G401 (cell line): ENCODE measurements at places on chromosomes 1 and 21. TPM values are rescaled to one million over a fixed set of nuclear protein-coding genes. Genes with fewer than 3 reads are reported as not detected.
A peak's percentile ranks its signal among the peaks of the same experiment; 100 is the strongest.

GRCh38 chr1:173414136-173414535, 63.0 kb upstream of the PRDX6 start:
- no peak for DNase-seq

GRCh38 chr1:17594690-17595601, 55.4 kb downstream of the ARHGEF10L start:
- no peak for DNase-seq

GRCh38 chr1:218371927-218372672, 27.0 kb downstream of the TGFB2 start:
- no peak for DNase-seq

The INSRR gene
- not detected in 2 replicates for total RNA-seq

The EPS8L3 gene
- not detected in 2 replicates for total RNA-seq

GRCh38 chr1:3904843-3905185, 4.7 kb upstream of the C1orf174 start:
- no peak for DNase-seq

DNA sequence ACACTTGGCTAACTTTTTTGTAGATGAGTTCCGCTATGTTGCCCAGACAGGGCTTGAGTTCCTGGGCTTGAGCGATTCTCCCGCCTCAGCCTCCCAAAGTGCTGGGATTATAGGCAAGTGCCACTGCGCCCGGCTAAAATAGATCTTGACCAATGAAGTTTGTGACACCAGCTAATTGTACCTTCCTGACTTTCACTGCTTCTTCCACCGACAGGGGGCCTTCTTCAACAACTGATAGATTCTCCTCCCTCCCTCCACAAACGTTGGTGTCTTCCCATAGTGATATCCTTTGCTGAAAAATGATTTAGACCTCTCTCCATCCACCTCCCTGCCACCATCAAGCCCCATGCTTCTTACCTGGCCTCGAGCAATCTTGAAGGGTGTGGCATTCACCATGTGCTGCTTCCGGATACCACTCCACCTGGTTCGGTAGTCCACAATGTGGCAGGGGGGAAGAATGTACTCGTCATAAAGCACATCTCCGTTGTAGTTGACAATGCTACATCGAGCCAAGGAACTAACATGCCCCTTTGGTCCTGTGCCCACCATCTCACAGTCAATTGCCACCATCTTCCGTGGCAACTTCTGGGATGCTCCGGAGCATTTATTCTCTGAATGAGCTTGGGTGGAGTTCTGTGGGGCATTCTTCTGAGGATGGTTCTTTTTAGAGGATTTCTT, 1.6 kb upstream of the METTL25B start:
- DNase-seq = peak; percentile 51

The ZFP69 gene
- not detected in 2 replicates for total RNA-seq

The LMOD1 gene
- 2.4 and 2.5 TPM in 2 replicates for total RNA-seq

The OSCP1 gene
- total RNA-seq = 16.2 and 27.3 TPM in 2 replicates

DNA sequence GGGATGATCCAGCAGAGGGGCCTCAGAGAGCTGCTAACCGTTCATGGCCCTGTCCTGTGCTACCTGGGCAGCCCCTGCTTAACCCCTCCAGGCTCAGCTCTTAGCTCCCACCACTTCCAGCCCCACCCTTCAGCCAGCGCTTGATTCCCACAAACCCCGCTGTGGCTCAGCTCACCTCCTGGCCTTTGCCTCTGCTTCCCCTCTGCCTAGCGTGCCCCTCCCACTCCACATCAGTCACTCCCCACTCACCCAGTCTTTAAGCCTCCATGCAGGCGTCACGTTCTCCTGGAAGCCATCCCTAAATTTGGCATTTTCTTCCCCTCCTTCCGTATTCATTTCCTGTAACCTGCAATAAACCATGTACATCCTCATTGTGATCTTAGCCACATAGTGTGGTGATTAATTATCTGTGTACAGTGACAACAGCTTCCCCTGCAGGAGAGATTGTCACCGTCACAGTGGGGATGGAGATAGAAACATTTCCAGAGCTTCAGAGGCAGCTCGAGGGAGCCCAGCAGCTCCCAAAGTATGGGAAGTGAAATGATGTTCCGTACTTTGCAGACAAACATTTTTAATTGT, 65.5 kb downstream of the EPHB2 start:
- DNase-seq = no peak

GRCh38 chr1:202227997-202228401, 34.4 kb downstream of the LGR6 start:
- no peak for DNase-seq

DNA sequence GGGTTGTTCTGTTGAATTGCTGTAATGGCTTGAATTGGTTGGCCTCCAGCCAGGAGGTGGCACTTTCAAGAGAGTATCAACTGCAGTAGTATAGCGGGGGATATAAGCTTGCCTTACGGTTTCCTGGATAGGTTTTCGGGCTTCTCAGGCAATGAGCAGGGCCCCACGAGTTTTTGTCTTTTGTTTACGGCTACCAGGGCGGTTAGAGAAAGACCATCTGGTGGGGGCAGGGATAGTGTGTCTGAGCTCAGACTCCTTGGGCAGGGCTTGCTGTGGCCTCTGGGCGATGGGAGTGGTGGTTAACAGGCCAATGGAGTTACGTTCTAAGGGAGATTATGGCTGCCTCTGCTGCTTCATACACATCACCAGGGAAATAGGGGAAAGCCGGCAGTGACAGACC, 62.8 kb downstream of the DTL start:
- DNase-seq = no peak

DNA sequence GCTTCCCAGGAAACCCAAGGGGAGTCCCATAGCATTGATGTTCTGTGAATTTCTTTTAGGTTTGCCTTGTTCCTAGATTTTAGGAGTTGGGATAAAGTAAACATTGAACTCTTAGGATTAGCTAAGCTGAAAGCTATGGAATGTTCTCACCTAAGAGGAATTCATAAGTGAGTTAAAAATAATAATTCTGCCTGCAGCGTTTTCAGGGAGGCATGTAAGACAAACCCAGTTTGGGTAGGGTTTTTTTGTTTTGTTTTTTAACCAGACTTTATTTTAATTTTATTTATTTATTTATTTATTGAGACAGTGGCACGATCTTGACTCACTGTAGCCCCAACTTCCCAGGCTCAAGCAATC, 28.9 kb upstream of the CD101 start:
- no peak for DNase-seq

DNA sequence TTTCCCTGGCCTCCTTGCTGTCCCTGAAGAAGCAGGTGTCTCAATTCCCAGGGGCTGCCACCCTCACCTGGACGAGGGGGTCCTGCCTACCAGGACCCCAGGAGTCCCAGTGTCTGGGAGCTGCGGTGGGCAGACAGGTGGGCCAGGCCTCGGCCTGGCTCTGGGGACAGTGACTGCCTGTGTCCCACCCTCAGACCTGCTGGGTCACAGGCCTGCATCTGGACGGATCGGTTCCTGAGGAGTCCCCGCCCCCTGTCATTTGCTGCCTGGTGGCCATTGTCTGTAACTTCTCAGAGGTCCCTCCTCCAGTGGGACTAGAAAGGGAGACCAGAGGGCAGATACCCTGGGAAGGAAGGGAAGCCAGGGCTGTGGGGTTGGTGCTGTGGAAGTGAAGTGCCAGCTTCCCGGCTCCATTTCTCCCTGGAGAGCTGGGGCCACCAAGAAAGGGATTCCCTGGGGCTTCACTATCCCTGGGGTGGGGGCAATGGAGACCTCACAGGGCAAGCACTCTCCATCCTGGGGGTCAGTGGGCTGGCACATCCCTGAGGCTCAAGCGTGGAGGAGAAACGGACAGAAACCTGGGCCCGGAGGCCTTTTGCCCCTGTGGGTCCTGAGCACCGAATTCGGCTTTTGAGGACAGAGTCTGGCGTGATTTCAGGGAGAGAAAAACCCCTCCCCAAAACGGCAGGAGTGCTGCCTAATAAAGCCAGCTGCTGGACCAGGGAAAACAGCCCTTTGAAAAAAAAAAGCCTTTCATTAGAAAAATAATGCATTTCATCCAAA, 157.3 kb downstream of the PEX14 start:
- no peak for DNase-seq

The CYP4A22 gene
- total RNA-seq = not detected in 2 replicates

DNA sequence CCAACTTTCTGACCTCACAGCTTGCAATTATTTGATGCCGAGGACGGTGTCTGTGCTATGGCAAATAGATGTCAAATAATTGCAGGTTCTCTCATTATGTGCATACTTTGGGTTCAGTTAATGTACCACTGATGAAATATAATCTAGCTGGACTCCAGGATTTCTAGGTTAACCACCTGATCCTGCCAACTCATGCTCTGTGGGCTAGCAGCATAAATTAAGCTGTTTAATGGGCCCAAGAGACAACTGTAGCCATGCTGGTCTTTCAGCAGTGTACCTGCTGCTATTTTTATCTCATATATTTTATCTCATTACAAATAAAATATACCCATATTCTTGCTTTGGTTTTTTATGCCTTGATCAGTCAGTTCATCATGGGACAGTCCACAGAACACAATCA, 43.3 kb upstream of the HP1BP3 start:
- DNase-seq = no peak

The SGIP1 gene
- total RNA-seq = not detected in 2 replicates

GRCh38 chr1:212512816-212513559, 80.3 kb downstream of the NENF start:
- DNase-seq = peak; percentile 56

The SPRR3 gene
- not detected in 2 replicates for total RNA-seq

The FCRL2 gene
- not detected in 2 replicates for total RNA-seq

DNA sequence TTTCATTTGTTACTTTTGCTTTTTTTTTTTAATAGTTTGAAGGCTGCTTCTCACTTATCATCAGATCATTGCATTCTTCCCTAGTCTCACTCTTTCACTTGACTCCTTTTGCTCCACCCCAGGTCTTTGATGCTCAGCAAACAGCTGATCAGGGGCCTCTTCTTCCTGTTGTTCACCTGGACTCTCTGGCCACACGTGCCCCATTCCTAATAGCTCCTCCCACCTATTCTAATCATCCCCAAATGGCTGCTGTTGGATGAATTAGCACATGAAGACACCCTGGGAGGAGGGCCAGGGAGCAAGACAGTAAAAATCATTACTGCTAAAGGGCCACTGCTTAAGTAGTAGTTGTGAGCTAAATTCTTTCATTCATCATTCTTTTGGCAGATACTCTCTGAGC, 119.5 kb downstream of the MAB21L3 start:
- DNase-seq = no peak

DNA sequence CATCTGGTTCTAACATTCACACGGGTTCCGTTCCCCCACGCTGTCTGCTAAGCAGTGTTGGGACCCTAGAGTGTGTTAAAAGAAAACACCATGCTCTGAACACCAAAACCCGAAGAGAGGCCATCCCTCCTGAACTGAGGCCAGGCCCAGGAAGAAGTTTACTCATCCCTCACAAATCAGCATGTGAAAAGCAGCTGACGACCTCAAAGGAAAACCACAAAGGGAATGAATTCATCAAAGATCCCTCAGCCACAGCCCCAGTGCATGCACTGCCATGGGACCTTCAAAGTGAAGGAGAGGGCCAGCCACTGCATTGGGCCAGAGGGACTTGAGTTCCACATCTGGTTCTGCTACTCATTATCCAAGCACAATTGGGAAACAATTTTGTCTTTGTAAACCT, 7.0 kb upstream of the PSEN2 start:
- no peak for DNase-seq

DNA sequence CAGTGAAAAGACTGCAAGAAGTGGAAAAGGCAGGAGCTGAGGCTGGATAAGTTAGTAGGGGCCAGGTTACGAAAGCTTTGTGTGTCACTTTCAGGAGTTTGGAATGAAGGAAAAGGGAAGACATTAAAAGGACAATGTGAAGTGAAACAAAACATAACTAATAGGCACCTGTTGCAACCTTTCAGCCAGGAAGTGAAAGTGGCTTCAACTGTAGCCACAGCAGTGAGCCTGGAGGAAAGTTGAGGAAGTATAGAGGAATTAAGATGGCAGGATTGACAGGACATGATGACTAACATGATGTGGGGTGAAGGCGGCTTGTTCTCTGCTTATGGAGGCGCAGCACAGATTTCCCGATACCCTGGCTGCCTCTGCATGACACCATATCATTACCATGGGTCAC, 68.9 kb downstream of the C4BPA start:
- no peak for DNase-seq

The RNF2 gene
- 48.7 and 67.3 TPM in 2 replicates for total RNA-seq

DNA sequence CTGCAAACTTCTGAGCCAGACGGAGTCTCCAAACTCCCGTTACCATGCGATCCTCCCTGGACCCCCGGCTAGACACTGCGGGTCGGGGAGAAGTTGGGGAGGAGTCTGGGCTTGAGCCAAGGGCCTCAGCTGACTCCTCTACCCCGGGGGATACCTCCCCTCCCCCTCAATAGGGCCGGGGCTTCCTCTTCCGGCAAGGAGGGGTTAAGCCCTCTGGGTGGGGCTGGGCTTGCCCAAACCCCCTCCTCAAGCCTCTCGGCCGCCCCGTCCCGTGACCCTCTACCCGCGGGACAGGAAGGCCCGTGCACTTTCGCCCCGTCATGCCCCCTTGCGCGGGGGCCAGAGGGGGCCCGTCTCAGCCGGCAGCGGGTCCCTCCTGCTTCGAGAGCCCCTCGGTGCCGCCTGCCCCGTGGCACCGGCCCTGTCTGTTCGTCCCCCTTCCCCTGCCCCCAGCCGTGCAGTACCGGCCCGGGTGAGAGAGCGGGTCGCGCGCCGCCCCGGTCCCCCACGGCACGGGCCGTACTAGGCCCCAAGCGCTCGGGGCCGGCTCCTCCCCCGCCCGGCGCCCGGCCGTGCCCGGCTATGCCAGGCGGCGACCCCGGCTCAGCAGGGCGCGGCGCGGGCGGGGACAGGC, 652 bp downstream of the ARL8A start:
- no peak for DNase-seq

DNA sequence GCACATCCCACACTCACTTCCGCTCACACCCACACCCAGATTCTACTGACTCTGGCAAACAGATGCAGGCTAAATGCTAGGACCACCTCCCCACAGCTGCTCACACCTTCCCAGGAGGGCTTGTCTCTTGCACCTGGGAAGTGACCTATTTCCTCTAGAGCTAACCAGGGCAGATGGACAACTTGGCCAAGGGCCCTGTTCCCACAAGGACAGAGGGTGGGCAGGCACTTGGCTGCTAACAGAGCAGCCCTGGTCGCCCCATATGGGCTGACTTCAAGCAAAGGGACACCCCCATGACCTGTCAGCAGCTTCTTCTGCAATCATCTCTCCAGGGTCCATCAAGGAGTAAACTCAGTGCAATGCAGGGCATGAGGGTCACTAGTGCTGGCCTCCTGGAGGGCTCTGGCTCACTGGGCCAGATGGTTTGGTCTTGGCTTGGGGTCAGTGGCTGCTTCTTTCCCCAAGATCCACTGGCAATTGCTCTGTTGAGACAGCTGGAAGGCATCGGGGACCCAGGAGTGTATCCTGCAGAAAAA, 641.5 kb downstream of the PLPP3 start:
- DNase-seq = peak; percentile 73

The NBPF4 gene
- not detected in 2 replicates for total RNA-seq

The GSTM1 gene
- total RNA-seq = not detected in 2 replicates
